Activated T-helper 2 cell treated with anti-CD3 and anti-CD28 coated beads, Interferon-gamma antibody, Interleukin-2, Interleukin-4, amounts not matched to agents 10 μg/mL and 5 μg/mL and 100 μg/mL, durations not matched to agents 14 hours and 24 hours and 36 hours (primary cell): ENCODE measurements at places on chromosomes 16 and 17. TPM values are rescaled to one million over a fixed set of nuclear protein-coding genes. Genes with fewer than 3 reads are reported as not detected.

The G6PC1 gene
- total RNA-seq, result not detected in 2 replicates

The KRT14 gene
- total RNA-seq, result not detected in 2 replicates

The HBZ gene
- not detected in 2 replicates for total RNA-seq

The MT2A gene
- 827 and 878 TPM in 2 replicates for total RNA-seq

DNA sequence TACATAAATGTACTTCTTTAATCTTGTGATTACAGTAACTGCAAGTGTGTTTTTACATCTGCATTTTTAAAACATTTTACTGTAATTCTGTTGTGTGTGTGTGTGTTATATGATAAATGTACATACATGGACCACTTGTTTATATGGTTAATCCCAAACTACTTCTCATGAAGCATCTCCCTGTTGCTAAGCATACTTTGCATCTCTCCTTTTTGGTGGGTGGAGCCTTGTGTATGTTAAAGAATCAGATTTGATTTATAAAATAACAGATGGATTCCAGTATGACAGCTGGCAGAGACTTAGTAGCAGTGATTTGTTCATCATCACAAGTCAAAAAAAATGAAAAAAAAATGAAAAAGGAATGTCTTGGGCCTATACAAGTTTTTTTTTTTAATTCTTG lies 56.0 kb upstream of the RHBDL3 start:
- DNase-seq, result no peak

GRCh38 chr17:35716897-35717465 lies 14.5 kb upstream of the RASL10B start:
- no peak for DNase-seq

- no peak for DNase-seq
Measured at GRCh38 chr16:21338537-21339268, 60.6 kb upstream of the CRYM start.
